Posterior cingulate gyrus (tissue), 11 donors: ENCODE measurements at places on chromosomes 4 and X.

DNA sequence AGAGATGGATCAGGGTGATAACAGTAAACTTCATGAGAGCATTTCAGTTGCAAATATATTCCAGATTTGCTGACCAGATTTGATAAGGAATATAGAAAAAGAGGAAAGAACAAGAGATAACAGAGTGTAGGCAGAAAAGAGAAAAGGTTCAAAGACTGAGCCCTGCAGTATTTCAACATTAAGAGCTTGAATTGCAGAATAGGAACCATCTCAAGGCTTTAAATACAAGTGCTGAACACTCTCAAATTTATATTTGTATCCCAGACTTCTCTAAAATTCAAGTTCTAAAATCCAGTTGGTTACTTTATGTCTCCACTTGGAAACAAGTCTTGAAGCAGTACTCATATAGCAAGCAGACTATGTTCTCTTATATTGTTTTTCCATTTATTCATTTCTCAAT lies 9.7 kb upstream of the MYOZ2 start:
- no peak for DNase-seq

DNA sequence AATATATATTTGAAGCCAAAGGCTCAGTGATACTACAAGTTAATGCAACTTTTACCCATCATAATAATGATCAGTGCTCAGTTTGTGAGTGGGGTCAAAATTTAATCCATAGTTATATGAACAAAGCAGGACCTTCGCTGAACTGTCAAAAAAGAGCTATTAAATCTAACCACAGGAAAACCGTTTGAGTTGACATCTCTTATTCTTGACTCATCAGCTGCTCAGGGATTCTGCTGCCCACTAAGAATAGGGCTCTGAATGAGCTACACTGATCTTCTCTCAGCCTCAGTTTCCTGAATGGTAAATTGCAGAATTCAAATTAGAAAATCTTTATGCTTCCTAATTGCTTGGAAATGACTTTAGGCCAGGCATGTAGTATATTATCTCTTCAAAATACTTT lies 44.9 kb upstream of the NAP1L5 start:
- no peak for DNase-seq

GRCh38 chr4:83174844-83175414 lies 60.4 kb upstream of the PLAC8 start:
- no peak for DNase-seq

GRCh38 chrX:24333371-24333770 lies 19.5 kb upstream of the SUPT20HL2 start:
- no peak for DNase-seq

DNA sequence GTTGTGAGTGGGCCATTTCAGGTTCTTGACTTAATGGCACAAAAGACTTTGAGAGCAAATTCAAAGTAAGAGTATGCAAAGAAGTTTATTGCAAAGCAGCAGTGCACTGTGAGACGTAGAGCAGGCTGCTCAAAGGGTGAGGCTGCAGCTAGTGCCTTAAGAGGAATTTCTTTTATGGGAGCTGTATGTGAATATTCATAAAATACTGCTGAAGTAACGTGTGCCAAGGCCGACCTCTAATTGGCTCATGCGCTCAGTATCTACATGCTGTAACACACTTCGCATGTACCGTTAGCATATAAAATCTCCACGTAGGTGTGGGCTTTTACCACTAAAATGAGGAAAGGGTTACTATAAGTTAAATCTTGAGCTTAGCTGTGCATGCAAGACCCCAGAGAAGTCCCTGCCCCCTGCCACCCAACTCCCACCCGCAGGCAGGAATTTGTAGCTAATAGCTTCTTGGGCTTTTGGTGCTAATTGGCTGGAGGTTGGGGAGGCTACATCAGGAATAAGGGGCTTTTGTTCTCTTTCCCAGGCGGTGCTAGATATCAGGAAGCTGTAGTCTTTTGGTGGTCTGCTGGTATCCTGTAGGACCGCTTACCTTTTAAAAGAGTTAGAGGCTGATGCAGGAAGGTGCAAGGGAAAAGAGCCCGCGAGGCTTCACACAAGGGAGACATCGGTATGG lies 47.6 kb downstream of the FSTL5 start:
- DNase-seq: no peak
